ENCODE measurements at places on chromosomes 1 and 21. TPM values are rescaled to one million over a fixed set of nuclear protein-coding genes. Genes with fewer than 3 reads are reported as not detected.

DNA sequence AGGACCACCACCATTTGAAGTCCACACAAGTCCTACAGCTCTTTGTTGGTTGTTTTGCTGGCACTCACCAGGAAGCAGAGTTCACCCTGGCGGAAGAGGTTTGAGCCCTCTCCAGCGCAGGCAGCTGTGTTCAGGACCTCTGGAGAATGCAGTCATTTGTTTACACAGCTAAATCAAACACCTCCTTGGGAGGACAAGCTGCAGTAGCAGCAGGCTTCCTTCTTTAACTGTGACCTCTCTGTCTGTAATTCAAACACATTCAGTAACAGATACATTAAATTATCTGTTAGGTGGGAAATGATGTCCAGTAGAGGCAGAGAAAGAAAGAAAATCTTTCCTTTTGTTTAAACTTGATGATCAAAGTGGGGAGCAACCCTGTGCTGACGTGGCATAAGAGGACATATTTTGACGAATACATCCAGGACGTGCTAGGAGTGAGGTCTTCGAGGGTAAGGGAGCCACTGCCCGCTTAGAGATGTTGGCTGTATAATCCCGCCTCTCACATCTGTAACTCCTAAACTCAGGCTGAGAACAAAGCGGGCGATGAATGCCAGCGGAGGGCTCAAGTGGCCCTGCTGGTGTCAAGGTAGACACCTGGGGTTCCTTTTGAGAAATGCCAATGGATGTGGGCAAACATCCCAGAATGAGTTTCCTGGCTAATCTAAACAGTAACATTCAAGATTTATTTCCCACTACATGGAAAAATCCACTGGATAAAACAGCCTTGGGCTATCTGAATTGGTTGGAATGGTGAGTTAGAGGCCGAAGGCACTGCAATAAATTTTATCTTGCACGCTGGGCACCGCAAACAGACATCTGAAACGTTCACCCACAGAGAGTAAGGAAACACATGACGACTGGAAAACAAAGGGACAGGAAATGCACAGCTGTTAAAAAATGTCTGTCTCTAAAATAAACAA, 51.7 kb downstream of the ABCA4 start:
- no peaks in the 10 kb centered on the region for H3K36me3 ChIP-seq
- peak overlapping the region; percentile 99 for H3K27ac ChIP-seq
- peak overlapping the region; percentile 21 for H3K4me3 ChIP-seq
- no peaks in the 10 kb centered on the region for H3K27me3 ChIP-seq
- H3K4me1 ChIP-seq: peaks cover 47% of the 10 kb centered on the region

DNA sequence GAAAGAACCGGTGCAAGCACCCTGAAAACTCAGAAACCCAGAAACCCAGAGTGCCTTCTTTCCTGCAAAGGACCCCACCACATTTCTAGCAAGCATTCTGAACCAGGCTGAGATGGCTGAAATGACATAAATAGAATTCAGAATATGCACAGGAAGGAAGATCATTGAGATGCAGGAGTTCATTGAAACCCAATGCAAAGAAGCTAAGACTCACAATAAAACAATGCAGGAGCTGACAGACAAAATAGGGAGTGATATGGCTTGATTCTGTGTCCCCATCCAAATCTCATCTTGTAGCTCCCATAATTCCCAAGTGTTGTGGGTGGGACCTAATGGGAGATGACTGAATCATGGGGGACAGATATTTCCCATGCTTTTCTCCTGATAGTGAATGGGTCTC, 22.8 kb upstream of the SGIP1 start:
- H3K4me1 ChIP-seq: no peaks in the 10 kb centered on the region
- no peaks in the 10 kb centered on the region for H3K27me3 ChIP-seq
- no peak for DNase-seq
- H3K4me3 ChIP-seq: no peak overlapping the region
- H3K27ac ChIP-seq: no peak overlapping the region
- H3K36me3 ChIP-seq: no peaks in the 10 kb centered on the region

DNA sequence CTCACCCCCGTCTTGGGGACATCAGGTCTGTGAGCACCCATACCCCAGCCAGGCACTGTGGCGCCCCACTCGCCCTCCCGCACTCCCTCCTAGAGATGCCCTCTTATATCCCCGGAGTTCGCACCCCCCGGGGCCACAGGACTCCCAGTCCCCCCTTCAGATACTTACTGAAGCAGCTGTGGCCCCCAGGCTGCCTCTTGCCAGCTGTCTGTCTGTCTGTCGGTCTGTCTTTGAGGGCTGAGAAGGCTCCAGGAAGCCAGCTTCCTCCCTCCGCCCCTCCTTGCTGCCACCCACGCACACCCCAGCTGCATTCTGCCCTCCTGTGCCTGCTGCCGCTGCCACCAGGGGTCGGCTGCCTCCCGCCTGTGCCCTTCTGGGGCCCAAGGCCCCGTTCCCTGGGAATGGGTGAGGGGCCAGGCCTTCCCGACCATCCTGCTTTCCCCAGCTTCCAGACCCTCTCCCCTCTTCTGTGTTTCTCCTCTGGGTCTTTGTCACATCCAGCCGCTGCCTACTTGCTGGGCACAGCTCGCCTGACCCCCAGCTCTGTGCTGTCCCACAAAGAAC, at the start of gene PTPN7:
PTPN7 (minus strand) TSS at position 226 of the 564 bp plus-strand sequence. CDS start 1,200 bp downstream, outside the sequence.
- peaks cover 1% of the 10 kb centered on the region for H3K4me1 ChIP-seq
- H3K27ac ChIP-seq: no peak within 1 kb of the TSS
- no peaks in the 10 kb centered on the region for H3K36me3 ChIP-seq
- DNase-seq: no peak
- H3K27me3 ChIP-seq: no peaks in the 10 kb centered on the region

- H3K27ac ChIP-seq: no peak overlapping the region
- no peaks in the 10 kb centered on the region for H3K4me1 ChIP-seq
- no peak for DNase-seq
- H3K4me3 ChIP-seq: no peak overlapping the region
Measured at GRCh38 chr1:236689713-236690569, 3.6 kb downstream of the ACTN2 start.

DNA sequence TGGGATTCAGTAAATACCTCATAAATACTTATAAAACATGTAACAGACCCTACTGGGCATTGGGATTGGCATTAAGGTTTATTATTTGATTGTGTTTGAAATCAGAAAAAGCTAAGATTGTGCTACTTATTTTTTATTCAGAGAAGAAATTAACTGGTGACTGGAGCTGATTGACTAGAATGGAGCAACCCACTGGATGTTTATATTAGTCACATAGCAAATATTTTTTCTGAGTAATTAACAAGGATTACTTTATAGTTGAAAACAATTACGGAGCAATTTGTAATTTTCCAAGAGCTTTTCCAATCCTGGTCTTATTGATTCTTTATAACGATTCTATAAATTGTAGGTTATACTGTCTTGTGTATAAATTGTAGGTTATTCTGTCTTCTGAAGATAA, 208.7 kb downstream of the HLX start:
- H3K4me1 ChIP-seq: no peaks in the 10 kb centered on the region
- H3K4me3 ChIP-seq: no peak overlapping the region
- H3K36me3 ChIP-seq: no peaks in the 10 kb centered on the region
- H3K27ac ChIP-seq: no peak overlapping the region
- DNase-seq: no peak

DNA sequence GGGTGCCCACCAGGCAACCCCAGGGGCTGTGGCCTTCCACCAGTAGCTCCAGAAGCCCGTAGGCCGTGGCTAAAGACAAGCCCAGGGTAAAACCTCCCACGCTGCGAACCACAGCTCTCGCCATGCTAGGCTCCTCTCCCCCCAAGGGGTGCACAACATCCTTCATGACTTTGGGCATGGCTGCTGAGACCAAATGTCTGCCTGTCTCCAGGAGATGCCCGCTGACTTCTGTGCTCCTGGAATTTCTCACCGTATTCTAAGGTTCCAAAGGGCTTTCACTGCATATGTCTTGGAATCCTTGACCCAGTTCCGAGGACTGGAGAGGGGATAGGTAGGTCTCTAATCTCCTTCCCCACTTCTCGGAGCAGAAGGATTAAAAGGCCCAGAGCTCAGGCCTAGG, at the start of the genes DCST1 and DCST2:
DCST1 (plus strand) TSS at position 301 of the 400 bp plus-strand sequence. CDS start 213 bp downstream, outside the sequence.
DCST2 (minus strand) TSS at position 258 of the 400 bp plus-strand sequence; CDS start at position 178, 80 bp downstream.
- no peak within 1 kb of the TSS for H3K27ac ChIP-seq
- H3K4me3 ChIP-seq: no peak within 1 kb of the TSS
- H3K4me1 ChIP-seq: no peaks in the 10 kb centered on the region
- no peak for DNase-seq

DNA sequence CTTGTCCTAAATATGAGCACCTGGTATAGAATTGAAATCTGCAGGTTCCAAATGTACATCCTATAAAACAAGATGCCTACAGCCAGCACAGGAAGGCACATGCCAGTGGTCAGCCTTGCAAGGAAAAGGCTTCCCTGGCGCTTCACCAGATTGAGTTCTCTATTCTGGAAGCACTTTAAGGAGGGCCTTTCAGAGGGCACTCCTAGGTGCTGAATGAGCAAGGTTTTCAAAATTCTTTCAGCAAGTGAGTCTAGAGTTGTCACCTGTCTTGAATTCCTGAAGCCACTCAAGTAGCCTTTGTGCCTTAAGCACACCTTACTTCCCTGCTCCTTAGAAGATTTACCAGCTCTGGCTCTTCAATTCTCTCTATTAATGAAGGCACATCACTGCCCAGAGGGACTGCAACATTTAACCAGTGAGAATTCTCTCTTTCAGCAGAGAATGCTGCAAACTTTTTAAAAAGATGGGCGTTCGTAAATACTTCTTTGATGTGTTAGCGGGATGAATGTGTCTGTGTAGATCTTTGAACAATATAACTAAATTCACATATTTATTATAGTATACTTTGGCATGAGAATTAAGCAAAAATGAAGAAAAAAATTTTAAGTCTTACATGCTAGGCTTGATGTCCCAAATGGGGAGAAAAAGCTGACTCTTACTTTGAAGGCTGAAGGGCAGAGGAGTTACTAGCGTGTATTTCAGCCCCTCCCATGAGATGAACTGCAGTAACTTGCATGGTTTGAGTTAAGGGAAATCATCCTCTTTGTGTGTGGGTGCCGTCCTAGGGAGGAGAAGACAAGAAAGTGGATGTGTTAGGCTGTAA, 162.0 kb downstream of the NTPCR start:
- no peak for DNase-seq
- H3K4me1 ChIP-seq: peaks cover 8% of the 10 kb centered on the region
- H3K4me3 ChIP-seq: no peak overlapping the region
- peak overlapping the region; percentile 1 for H3K27ac ChIP-seq
- H3K27me3 ChIP-seq: no peaks in the 10 kb centered on the region
- no peaks in the 10 kb centered on the region for H3K36me3 ChIP-seq

DNA sequence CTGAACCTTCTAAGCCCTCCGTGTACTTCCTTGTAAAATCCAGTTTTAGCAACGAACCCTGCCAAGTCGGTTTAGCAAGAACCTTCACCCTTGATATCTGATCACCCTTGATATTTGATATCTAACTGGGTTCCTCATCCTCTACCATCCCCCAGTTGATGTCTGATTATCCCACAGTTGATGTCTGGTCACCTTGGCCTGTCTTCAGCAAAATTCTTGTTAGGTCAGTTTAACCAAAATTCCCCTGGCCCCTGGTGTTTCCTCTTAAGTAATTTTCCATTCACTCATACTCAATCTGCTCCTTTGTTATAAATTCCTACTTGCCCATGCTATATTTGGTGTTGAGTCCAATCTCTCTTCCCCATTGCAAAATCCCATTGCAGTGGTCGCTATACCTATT, 114.5 kb upstream of the ZNHIT6 start:
- no peaks in the 10 kb centered on the region for H3K27me3 ChIP-seq
- DNase-seq: no peak
- no peak overlapping the region for H3K4me3 ChIP-seq
- no peak overlapping the region for H3K27ac ChIP-seq
- no peaks in the 10 kb centered on the region for H3K4me1 ChIP-seq

DNA sequence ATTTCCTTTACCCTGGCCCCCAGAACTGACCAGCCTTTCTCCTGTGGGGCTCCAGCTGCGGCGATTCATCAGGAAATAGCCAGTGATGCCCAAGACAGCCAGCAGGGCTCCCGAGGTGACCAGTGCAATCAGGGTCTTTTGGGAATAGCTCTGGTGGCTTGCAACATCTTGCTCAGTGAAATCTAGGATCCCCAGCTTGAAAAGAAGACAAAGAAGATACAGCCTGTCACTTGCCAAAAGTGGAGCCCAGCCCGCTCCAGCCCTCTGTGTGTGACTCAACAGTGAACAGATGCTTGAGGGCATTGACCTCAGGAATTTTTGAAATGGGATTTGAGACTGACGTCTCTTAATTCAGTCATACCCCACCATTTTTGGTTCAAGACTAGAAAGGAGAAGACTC, 22.3 kb downstream of the CD34 start:
- no peaks in the 10 kb centered on the region for H3K36me3 ChIP-seq
- H3K27ac ChIP-seq: no peak overlapping the region
- no peak for DNase-seq
- H3K4me1 ChIP-seq: no peaks in the 10 kb centered on the region
- H3K4me3 ChIP-seq: no peak overlapping the region

- no peaks in the 10 kb centered on the region for H3K36me3 ChIP-seq
- H3K27me3 ChIP-seq: no peaks in the 10 kb centered on the region
- no peak overlapping the region for H3K27ac ChIP-seq
- no peaks in the 10 kb centered on the region for H3K4me1 ChIP-seq
- DNase-seq: no peak
Measured at GRCh38 chr1:60903591-60903990, 178.8 kb upstream of the NFIA start.

GRCh38 chr1:210418863-210419650, 90.4 kb downstream of the HHAT start:
- H3K4me1 ChIP-seq: no peaks in the 10 kb centered on the region
- no peaks in the 10 kb centered on the region for H3K27me3 ChIP-seq
- H3K36me3 ChIP-seq: no peaks in the 10 kb centered on the region
- H3K4me3 ChIP-seq: no peak overlapping the region
- no peak for DNase-seq

DNA sequence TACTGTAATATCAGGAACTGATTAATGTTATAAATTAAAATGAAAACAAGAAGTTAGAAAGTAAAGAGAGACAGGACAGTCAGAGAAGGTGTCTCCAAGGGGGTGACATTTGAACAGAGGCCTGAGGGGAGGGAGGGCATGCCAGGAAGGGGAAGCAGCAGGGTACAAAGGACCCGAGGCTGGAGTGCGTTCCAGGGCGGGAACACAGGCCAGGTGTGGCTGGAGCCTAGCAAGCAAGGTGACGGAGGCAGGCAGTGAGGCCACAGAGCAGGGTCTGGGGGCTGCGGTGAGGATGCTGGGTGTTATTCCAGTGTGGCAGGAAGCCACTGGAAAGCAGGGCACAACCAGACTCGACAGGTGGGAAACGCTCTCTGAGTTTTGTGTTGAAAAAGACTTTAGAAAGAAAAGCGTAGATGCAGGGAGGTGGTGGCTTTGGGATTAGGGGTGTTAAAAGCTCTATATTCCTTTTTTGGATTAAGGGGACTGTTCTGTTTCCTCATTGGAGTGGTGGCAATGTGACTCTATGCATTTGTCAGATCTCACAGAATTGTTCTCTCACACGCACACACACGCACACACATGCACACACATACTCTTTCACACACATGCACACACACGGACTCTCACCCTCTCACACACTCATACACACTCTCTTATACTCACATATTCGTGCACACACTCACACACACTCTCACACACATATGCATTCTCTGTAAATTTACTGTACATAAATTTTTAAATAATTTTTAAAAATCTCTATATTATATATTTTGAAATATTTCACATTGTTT, 124.5 kb downstream of the GLIS1 start:
- no peak for DNase-seq
- H3K36me3 ChIP-seq: no peaks in the 10 kb centered on the region
- H3K4me3 ChIP-seq: no peak overlapping the region

The TNNT2 gene
- not detected for total RNA-seq

The TMCC2 gene
- total RNA-seq: 3.1 TPM

The DMBX1 gene
- total RNA-seq: 0.05 TPM

Data from Panc1 (cell line).